A549 treated with dexamethasone at 1 μM for 4 hours (cell line): ENCODE measurements at places on chromosomes 2 and 18. TPM values are rescaled to one million over a fixed set of nuclear protein-coding genes. Genes with fewer than 3 reads are reported as not detected.

FBXO36 gene
- 0.84 to 1.6 TPM (median 1.3 TPM) in 5 replicates for total RNA-seq

SNORC gene
- 4.2 to 8.2 TPM (median 6.8 TPM) in 5 replicates for total RNA-seq

VSNL1 gene
- total RNA-seq: not detected in 5 replicates

NYAP2 gene
- total RNA-seq: 0.02 to 0.04 TPM (median 0.03 TPM) in 4 of 5 replicates, not detected in the other

ST3GAL5 gene
- total RNA-seq: 20.2 to 30.7 TPM (median 24.8 TPM) in 5 replicates

FBXO48 gene
- 0.43 to 0.64 TPM (median 0.53 TPM) in 5 replicates for total RNA-seq

BCL11A gene
- 0.01 to 0.14 TPM (median 0.09 TPM) in 5 replicates for total RNA-seq

KIAA2012 gene
- not detected in 5 replicates for total RNA-seq

AP1S3 gene
- 28.0 to 40.5 TPM (median 36.0 TPM) in 5 replicates for total RNA-seq

GKN1 gene
- 0.24 to 0.56 TPM (median 0.41 TPM) in 5 replicates for total RNA-seq

BBS5 gene
- total RNA-seq: 4.4 to 5.8 TPM (median 5.0 TPM) in 5 replicates

REV1 gene
- total RNA-seq: 9.8 to 13.9 TPM (median 11.9 TPM) in 5 replicates

SPATA3 gene
- not detected in 5 replicates for total RNA-seq

CNOT9 gene
- total RNA-seq: 36.8 to 43.3 TPM (median 40.7 TPM) in 5 replicates

TCF23 gene
- not detected in 5 replicates for total RNA-seq

RNMT gene
- 16.4 to 21.2 TPM (median 18.7 TPM) in 5 replicates for total RNA-seq

DPYSL5 gene
- 3.6 to 6.4 TPM (median 5.2 TPM) in 5 replicates for total RNA-seq

NOP58 gene
- 114 to 139 TPM (median 123 TPM) in 5 replicates for total RNA-seq

BOD1L2 gene
- total RNA-seq: not detected in 5 replicates

TFCP2L1 gene
- total RNA-seq: 18.1 to 32.0 TPM (median 31.5 TPM) in 5 replicates

VWC2L gene
- total RNA-seq: not detected in 5 replicates

C2orf78 gene
- not detected in 5 replicates for total RNA-seq

CRYBA2 gene
- 0.31 TPM in 1 of 5 replicates, not detected in the others for total RNA-seq

SNTG2 gene
- not detected in 5 replicates for total RNA-seq

KLHL41 gene
- total RNA-seq: 0.11 to 0.21 TPM (median 0.16 TPM) in 5 replicates

GKN2 gene
- 1.5 to 2.9 TPM (median 2.0 TPM) in 5 replicates for total RNA-seq

PXDN gene
- 12.3 to 21.6 TPM (median 20.2 TPM) in 5 replicates for total RNA-seq

C1GALT1C1L gene
- 2.1 to 2.4 TPM (median 2.3 TPM) in 5 replicates for total RNA-seq

WDSUB1 gene
- total RNA-seq: 7.8 to 9.3 TPM (median 8.2 TPM) in 5 replicates

PPIL3 gene
- 21.2 to 25.8 TPM (median 24.3 TPM) in 5 replicates for total RNA-seq

CD8B2 gene
- not detected in 5 replicates for total RNA-seq

SOCS6 gene
- 28.2 to 36.7 TPM (median 35.1 TPM) in 5 replicates for total RNA-seq

PER2 gene
- 4.6 to 9.8 TPM (median 8.0 TPM) in 5 replicates for total RNA-seq

CCNYL1 gene
- total RNA-seq: 19.1 to 21.5 TPM (median 20.3 TPM) in 5 replicates

CBLN2 gene
- total RNA-seq: 0.06 to 0.12 TPM (median 0.10 TPM) in 4 of 5 replicates, not detected in the other

DGUOK gene
- total RNA-seq: 153 to 175 TPM (median 158 TPM) in 5 replicates

STAT4 gene
- total RNA-seq: 3.9 to 5.7 TPM (median 4.8 TPM) in 5 replicates

B3GNT7 gene
- total RNA-seq: 2.2 to 3.5 TPM (median 3.0 TPM) in 5 replicates

UGT1A4 gene
- total RNA-seq: 0.07 TPM in 1 of 5 replicates, not detected in the others

TMBIM1 gene
- 125 to 143 TPM (median 136 TPM) in 5 replicates for total RNA-seq

C2orf15 gene
- total RNA-seq: 0.48 to 0.58 TPM (median 0.57 TPM) in 5 replicates

HEATR5B gene
- 4.8 to 8.7 TPM (median 7.2 TPM) in 5 replicates for total RNA-seq

PSMA8 gene
- not detected in 5 replicates for total RNA-seq

NGEF gene
- 12.6 to 17.0 TPM (median 14.6 TPM) in 5 replicates for total RNA-seq

TMEM198 gene
- total RNA-seq: 0.56 to 1.2 TPM (median 1.1 TPM) in 5 replicates

ZEB2 gene
- 6.1 to 11.3 TPM (median 9.8 TPM) in 5 replicates for total RNA-seq

DIPK1C gene
- total RNA-seq: 0.02 TPM in 1 of 5 replicates, not detected in the others

GLI2 gene
- total RNA-seq: 15.0 to 31.4 TPM (median 28.8 TPM) in 5 replicates
